RCC 7860 (cell line): ENCODE measurements at places on chromosomes 4 and X.

DNA sequence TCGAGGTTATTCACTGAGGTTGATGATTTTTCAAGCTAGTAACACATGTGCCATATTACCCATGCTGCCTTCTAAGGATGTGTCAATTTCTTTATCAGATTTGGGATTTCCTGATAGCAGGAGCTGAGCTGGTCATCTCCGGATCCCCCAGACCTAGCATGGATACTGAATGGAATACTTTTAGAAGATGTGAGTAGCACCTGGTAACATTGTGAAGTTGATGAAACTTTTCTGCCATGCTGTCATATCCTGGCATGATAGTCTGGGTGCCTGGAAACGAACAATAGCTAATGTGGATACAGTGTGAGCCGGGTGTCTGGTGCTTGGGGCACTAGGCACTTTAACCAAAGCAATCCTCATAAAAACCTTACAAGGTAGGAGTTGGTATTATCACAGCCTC is 11.0 kb upstream of the CYTL1 start:
- no peak for DNase-seq

GRCh38 chr4:89898304-89898716 is 3.7 kb downstream of the MMRN1 start:
- no peak for DNase-seq

DNA sequence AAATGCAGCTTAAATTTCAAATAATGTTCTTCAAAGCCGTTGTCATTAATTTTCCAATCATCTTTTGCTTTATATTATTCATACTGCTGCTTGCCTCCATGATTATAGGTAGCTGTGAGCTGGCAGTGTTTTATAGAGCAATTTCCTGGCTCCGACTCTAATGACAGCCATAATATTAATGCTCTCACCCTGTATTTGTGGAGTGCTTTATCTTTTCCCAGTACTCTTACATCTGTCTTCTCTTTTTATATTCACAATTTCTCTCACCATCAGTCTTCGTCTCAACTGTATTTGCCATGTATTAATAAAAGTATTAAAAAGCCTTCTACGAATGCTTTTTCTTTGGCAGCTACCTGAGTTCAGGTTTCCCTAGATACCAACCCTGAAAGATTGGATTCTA is 21.0 kb downstream of the ATXN3L start:
- no peak for DNase-seq

- DNase-seq = no peak
Measured at GRCh38 chr4:101710806-101711205, 79.7 kb upstream of the BANK1 start.

GRCh38 chr4:178937130-178937529 is 1494.9 kb upstream of the AGA start:
- DNase-seq = peak; percentile 3

DNA sequence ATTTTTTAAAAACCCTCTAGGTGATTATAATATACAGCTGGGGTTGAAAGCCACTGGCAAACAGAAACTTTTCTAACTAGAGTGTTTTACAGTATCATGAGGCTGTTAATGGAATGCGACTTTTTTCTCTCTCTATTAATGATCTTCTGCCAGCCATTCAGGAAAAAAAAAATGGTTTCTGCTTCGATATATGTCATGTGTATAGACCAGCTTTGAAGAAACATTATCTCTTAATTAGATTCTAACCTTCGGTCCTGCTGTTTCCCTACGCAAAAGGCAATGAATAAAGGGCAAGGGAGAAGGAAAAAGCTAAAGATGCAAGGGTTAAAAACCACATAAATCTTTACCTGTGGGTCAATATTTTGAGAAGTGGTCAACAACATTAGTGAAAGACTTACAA is 1662.1 kb upstream of the TENM3 start:
- no peak for DNase-seq

GRCh38 chrX:72346302-72346949 is 40.7 kb upstream of the CITED1 start:
- DNase-seq = no peak

- DNase-seq = no peak
Measured at GRCh38 chr4:2462218-2462991, 6.5 kb upstream of the RNF4 start.

DNA sequence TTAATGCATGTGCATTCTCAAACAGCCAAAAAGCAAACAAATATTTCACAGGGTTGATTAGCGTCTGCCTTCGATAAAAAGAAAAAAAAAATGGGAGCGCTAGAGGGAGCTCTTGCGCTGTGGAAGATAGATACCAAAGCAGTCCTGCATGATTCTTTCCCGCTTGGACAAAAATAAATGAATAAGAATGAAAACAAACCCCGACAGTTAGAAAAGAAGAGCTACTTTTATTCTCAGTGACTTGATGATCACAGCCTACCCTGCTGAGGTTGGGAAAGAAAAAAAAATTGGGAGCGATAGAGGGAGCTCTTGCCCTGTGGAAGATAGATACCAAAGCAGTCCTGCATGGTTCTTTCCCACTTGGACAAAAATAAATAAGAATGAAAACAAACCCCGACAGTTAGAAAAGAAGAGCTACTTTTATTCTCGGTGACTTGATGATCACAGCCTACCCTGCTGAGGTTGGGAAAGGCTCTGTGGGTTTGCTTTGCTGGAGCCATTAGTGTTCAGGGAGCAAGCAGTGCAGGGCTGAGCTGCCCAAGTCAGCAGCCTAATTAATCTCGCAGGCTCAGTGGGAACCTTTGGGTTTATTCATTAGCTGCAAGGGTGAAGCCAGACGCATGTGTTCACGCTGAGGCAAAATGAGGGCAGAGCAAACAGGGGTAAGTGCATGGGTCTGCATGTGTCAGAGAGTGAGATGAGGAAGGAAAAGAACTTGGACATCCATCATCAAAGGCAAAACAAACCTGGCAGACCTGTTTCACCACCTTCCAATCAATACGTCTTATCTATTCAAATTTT is 249.3 kb upstream of the PRKX start:
- peak; percentile 4 for DNase-seq

DNA sequence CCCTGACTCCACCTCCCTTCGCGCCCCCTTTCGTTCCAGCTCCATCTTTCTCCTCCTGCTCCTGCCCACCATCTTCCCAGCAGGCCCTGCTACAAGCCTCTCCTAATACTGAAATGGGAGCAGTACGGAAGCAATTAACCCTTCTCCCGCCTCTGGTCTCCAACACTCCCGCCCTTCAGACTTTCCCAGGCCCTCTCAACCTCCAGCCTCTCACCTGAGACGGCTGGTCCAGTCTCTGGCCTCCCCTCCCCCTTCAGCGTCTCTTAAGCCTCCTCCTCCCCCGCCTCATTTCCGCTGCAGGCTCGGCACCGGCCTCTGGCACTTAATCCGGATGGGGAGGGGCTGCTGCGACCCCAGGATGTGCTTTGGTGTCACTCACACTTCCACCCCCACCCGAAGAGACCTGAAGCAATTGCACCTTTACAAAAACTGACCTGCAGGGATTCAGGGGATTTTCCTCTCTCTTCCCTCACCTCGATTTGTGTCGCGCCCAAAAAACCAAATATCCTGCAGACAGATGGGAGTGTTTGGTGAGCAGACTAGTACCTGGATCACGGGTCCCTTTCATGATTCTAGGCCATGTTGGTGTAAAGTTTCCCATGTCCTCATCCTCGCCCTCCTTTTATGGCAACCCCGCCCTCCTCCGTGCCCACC is 657 bp downstream of the TCEAL8 start:
- no peak for DNase-seq

- DNase-seq = no peak
Measured at GRCh38 chr4:42489095-42489494, 91.8 kb downstream of the SHISA3 start.

DNA sequence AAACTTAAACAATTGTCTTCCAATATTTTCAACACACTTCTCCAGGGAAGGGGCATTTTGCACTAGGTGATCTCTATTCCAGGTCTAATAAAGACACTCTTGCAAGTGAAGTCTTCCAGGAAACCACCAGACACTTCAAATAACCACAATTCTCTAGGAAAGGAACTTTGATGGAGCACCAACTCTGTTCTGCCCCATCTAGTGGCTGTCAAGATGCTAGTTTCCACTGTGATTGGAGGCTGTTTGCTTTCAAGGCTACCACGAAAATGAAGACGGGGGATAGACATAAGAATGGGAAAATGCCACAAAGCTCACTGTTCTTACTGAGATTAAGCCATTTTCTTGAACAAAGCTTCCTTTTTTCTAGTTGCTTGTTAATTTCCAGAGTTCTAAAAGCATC is 100.6 kb upstream of the F9 start:
- no peak for DNase-seq

DNA sequence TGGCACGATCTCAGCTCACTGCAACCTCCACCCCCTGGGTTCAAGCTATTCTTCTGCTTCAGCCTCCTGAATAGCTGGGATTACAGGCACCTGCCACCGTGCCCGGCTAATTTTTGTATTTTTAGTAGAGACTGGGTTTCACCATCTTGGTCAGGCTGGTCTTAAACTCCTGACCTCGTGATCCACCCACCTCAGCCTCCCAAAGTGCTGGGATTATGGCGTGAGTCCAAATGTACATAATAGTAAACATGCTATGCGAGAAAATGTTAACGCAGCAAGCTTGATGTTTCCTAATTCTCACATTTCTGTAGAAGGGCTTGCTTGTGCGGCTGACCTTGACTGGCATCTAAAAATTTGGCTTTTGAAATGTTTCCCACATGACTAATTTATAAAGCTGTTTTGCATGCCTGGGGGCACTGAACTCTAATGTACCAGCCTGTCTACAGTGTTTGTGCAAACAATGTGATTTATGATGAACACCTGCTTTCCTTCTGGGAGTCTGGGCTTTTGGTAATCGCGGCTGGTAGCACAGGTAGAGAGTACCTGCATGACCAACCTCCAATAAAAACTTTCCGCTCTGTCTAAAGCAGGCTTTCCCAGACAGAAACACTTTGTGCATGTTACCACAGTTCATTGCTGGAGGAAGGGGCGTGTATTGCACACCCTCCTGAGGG is 216.8 kb downstream of the IL15 start:
- no peak for DNase-seq

- no peak for DNase-seq
Measured at GRCh38 chr4:10781805-10782204, 97.2 kb upstream of the CLNK start.

DNA sequence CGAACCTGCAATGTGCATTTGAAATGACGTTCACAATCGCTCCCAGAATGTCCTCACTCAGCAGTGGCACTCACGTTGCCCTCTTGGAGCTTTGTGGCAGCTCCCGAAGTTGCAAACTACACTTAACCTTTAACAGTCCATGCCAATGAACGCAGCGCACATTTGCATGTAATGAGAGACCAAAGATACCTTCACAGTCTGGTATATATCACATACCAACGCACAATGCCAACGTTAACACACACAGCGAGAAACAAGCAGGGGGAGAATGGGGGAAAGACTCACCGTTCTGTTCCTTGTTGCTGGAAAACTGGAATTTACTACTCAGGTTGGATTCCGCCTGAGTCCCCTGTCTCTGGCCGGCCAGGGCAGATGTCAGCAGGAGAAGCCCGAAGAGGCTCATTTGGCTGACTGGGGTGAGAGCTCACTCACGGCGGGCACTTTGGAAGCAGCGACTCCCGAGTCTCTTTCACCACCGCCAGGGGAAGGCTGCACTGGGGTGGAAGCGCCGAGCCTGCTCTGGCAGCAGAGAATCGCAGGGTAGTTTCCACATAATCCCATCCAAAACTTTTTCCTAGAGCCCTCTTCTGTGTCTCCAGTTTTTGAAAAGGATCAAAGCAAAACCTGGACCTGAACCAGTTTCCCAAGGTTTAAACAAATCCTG is 966 bp downstream of the PDGFC start:
- DNase-seq = no peak

DNA sequence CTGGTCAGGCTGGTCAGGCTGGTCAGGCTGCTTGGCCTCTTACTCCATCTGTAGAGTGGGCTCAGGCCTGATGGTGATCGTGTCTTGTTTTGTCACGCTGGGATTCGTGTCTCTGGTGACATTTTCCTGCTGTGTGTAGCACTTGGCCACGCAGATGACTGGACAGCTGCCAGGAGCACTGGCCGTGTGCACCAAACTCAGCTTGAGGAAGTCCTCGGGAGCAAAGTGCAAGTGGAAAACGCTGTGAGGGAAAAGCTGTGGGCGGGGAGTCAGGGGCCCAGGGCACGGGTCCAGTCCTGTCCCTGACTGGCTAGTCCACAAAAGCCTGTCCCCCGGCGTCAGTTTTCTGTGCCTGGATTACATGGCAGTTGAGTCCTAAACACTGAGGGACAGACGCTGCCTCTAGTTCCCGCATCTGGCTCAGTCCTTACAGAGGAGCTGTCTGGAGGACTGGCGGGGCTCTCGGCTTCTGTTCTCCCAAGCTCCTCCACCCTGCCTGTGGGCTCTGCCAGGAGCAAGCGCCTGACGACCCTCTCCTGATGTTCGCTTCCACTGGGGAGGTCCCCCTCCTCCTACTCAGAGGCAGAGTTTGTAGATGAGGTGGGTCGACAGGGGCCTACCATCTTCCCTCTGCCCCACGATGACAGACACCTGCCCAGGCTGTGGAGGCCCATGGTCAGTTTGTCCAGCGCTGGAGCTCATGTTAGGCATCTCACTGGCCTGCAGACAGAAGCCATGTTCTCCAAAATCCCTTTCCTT is 35.9 kb upstream of the GRPEL1 start:
- no peak for DNase-seq

- no peak for DNase-seq
Measured at GRCh38 chr4:113960684-113961321, 18.6 kb downstream of the ARSJ start.

DNA sequence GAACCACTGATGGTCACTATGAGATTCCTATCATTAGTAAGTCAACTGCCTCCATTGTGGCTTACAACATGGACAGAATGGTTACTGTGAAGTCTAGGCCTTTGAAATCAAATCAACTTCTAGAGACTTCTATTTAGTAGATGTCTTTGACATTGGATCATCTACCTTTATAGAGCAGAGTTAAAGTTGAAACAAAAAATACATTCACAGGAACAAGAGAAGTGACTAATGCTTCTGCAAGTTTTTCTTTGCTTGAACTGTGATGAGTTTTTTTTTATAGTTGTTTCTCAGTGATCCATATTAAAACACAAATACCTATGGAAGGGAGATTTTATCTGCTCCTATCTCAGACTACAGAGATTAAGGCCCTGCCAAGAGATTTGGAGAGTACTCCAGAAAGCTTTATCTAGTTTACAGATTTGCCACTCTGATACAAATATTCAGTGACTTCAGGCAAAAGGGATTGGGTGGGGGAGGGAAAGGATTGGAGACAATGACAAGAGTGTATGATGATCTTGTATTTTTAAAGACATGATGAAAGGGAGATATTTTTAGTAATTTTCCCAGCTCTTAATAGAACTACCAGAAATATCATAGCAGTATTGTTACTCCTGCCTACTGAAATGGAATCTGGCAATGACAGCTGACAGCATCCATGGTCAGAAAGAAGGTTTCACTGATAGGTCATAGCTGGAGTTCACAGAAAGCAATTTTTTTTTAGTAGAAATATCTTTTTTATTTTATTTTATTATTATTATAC is 16.0 kb upstream of the EPGN start:
- peak; percentile 12 for DNase-seq

- no peak for DNase-seq
Measured at GRCh38 chr4:74800310-74800709, 6.0 kb upstream of the BTC start.

GRCh38 chrX:17944833-17945497 is 83.9 kb upstream of the RAI2 start:
- DNase-seq = no peak

GRCh38 chr4:100848841-100849240 is 331.0 kb upstream of the EMCN start:
- DNase-seq = no peak
